Nucleus accumbens (tissue), 56 donors: ENCODE measurements at places on chromosomes 2 and 18.

- no peak for DNase-seq
Observed at GRCh38 chr2:126945118-126945517, 46.4 kb downstream of the TEX51 start.

DNA sequence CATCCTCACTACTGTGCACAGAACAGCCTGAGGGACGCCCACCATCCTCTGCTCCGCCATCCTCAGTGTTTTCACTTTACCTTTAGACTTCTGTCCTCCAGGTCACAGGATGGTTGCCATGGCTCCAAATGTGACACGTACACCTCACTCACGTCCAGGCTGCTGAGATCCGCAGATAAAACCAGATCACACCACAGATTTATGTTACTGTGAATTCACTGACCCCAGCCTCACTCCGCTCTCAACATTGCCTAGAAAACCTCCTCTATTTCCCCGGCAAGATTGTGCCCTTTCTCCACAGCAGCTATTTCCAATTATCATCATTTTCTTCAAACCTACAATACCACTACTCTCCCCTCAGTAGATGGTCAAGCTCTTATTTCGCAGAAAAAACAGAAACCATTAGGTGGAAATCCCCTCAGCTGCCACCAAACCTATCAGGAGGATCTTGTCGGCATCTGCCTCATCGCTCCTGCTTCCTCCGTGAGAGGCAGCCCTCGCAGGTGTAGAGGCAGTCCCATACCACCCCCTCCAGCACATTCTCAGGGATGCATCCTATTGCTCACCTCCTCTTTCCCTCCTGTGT, 49.8 kb upstream of the SLC1A4 start:
- DNase-seq = no peak

DNA sequence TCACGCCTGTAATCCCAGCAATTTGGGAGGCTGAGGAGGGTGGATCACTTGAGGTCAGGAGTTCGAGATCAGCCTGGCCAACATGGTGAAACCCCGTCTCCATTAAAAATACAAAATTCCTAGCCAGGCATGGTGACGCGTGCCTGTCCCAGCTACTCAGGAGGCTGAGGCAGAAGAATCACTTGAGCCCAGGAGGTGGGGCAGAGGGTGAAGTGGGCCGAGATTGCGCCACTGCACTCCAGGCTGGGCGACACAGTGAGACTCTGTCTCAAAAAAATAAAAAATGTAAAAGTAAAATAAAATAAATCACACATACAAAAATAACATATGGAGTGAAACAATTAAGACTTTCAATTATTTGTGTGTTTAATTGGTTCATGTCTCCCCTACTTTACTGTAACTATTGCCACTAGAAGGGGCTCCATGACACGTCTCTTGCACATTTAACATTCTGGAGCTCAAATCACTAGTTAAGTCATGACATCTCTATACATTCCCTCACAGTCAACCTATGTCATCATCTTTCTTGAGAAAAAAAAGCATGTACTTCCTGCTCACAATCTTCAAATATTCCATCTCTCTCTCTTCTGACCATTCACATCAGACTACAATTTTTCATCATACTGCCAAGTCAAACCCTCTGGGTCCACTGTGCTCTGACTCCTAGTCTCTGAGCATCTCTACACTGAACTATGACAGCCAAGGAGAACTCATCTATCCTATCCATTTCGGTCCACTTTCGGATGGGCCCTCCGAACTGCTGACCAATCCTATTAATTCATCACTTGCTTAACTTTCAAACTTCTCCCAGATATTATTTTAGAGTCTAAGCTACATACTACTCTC, 6.7 kb downstream of the GFPT1 start:
- no peak for DNase-seq

- DNase-seq = no peak
Observed at GRCh38 chr18:54090856-54091255, 133.6 kb downstream of the MBD2 start.

DNA sequence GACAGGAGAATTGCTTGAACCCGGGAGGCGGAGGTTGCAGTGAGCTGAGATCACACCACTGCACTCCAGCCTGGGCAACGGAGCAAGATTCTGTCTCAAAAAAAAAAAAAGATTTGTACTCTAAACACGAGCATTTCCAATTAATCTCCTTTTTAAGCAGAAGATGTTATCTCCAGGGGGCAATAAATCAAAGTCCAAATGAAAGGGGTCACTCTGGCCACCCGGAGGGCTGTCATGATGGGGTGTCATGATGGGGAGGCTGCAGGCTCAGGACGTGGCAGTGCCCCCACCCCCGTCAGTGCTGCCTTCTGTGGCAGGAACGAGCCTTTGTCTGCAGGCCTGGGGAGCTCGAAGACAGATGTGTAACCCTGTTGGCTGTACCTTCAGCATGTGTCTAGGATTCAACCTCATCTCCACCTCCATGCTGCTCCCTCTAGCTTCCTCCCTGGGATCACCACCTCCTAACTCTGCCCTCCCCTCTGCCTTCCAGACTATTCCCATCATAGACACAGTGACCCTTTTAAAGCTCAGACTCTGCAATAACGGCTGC, 76.9 kb upstream of the YWHAQ start:
- no peak for DNase-seq

GRCh38 chr18:78643004-78643403, 336.6 kb upstream of the SALL3 start:
- DNase-seq = no peak

GRCh38 chr2:222833410-222833809, 27.4 kb upstream of the ACSL3 start:
- no peak for DNase-seq

GRCh38 chr2:204116159-204116792, 179.7 kb downstream of the ICOS start:
- DNase-seq = peak; percentile 10

GRCh38 chr2:23944527-23944926, 4.3 kb downstream of the UBXN2A start:
- DNase-seq = peak; percentile 12

DNA sequence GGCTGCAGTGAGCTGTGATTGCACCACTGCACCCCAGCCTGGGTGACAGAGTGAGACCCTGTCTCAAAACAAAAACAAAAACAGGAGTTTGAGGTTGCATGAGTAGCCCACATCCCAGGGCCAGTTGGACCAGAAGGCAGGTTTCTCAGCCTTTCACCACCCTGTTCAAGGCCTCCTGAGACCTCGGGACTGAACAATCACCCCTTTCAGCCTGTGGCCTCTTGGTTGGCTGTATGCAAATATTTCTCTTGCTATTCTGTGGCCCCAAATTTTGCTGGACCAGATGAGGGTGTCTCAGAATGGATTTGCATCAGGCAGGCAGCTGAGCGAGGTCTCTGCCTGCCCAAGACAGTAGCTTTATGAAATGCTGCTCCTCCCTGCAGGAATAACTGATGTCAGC, 56.9 kb downstream of the DPYSL5 start:
- DNase-seq = no peak

DNA sequence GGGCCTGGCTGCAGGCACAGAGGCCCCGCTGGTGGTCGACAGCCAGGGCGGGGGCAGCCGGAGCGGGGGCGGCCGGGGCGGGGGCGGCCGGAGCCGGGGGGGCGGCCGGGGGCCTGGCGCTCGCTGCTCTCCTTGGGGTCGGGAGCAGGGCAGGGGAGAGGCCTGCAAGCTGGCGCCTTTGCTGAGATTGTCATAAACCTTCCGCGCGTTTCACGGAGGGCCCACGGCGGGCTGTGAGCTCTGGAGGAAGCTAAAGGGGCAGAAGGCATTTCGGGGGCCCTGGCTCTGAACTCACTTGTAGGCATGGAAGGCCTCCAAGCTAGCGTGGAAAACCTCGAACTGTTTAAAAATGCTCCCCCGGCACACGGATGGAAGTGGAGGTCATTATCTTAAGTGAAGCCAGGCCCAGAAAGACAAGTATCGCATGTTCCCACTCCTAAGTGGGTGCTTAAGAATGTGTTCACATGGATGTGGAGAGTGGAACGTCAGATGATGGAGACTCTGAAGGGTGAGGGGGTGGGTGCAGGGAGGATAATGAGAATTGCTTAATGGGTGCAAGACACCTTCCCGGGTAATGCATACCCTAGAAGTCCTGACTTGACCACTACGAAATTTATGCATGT, 629 bp downstream of the PRELID3A start:
- DNase-seq = no peak

DNA sequence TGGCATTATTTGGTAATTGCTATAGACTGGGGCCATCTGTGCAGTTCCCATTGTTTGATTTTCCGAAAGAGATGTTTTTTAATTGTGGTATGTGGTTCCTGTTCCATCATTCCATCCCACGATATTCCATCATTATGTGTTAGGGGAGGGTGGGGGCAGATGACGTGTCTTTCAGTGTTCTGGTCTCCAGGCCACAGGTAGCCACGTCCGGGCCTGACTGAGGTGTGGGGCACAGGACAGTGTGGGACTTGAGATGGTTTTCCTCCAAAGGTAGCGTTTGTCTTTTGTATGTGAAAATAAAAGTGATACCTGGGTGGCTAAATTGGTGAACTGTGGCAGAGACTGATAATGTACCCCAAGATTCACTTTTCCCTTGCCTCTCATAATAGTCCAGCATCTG, 192.2 kb upstream of the HAAO start:
- no peak for DNase-seq

GRCh38 chr2:27408601-27409320, 630 bp downstream of the PPM1G start:
- DNase-seq = no peak

GRCh38 chr2:185145316-185146121, 547.2 kb downstream of the ZNF804A start:
- no peak for DNase-seq

- DNase-seq = no peak
Observed at GRCh38 chr2:120267348-120267747, 14.7 kb downstream of the RALB start.

GRCh38 chr18:37864122-37864521, 298.5 kb upstream of the CELF4 start:
- DNase-seq = no peak

DNA sequence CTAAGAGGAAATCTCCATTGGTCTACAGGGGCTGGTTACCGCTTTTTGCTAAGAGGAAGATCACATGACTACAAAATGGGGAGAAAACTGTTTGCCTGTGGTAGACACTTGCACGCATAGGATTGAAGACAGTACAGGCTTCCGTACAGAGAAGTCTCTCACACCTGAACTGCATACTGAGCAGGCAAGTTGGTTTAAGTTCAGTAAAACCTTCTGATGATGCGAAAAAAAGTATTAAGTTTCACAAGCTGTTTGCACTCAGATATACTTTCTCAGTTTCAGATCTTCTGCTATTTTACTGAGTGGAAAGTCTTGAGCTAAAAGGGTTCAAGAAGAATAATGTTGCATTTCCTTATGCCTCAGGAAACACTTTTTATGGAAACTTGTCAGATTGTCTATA, 292.2 kb upstream of the MC4R start:
- DNase-seq = no peak

DNA sequence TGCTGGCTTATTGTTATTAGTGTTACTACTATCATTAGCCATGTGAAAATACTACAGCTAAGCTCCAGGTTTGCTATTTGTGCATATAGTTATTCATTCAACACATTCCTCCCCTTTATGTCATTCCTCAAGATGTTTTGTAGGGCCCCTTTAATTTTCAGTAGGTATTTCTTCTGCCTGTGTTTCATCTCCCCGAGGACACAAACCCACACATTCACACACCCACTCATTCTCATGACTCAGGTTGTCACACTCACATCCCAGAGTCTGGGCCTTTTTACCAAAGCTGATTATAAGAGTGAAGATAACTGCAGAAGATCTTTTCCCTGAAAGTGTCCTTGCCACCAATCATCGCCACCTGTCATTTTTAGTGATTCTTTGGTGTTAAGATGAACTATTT, 68.6 kb upstream of the SPOPL start:
- peak; percentile 16 for DNase-seq

DNA sequence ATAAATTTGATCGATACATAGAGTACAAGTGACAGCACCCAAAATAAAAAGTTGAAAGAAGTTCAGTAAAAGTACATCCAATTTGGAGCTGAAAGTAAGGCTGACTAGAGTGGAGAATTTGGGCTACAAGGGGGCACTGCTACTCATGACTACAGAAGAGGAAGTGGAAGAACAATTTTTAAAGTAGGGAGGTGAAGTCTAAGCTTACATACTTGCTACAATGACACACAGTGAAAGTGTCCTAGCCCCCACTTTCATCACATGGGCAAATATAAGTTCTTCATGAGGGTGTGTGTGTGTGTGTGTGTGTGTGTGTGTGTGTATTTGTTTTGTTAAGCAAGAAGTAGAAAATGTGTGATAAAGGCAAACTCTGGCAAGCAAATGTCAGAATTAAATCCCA, 45.7 kb downstream of the MAP3K2 start:
- DNase-seq = no peak

- no peak for DNase-seq
Observed at GRCh38 chr18:58567453-58568196, 61.3 kb downstream of the ALPK2 start.

DNA sequence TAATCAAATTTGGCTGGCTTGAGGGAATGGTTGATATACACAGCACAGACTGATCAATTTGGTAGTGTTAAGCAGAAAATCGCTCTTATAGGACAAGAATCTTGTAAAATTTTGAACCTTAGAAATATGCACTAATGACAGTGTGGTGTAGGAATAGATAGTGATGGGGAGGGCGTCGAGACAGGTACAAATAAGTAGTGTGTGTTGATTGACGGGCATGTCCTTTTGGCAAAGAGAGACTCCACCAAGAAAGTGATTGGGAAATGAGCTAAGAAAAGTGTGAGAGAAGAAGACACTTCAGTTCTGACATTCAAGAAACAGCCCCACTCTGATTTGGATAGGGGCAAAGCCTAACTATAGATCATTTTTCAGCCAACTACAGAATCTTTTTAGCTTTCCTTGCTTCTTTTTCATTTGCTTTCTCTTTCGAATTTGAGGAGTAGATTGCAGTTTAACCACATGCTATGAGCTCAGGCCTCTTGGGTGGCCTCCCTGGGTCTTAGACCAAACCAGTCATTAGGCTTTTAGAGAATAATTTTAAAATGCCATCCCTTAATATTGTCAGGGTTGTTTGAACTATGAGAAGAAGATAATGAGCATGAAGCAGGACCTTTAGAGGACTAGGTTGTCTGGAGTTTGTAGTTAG, 127.1 kb downstream of the CERS6 start:
- no peak for DNase-seq

DNA sequence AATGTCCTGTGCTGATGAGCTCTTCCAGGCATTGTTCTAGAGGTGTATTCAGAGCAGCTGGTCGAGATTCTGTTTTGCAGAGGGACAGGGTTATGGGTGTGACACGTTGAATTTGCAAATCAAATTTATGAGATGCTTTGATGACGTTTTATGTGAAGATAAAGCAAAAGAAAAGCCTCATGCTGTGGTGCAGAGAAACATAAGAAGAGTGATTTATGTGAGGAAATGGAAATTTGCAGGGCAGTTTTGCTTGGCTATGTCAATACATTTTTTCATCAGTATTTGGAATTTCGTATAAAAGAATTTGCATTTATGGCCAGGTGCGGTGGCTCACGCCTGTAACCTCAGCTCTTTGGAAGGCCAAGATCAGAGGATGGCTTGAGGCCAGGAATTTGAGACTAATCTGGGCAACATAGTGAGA, 36.4 kb downstream of the TSN start:
- DNase-seq = no peak

- DNase-seq = no peak
Observed at GRCh38 chr2:16006537-16007166, 66.3 kb downstream of the MYCN start.
